ENCODE measurements at places on chromosomes 3 and 15.
A peak's percentile ranks its signal among the peaks of the same experiment; 100 is the strongest.

GRCh38 chr3:25558121-25558520, 106.6 kb downstream of the TOP2B start:
- peak; percentile 90 for DNase-seq

GRCh38 chr3:111803123-111803593, 55.9 kb upstream of the PHLDB2 start:
- peak; percentile 100 for DNase-seq

DNA sequence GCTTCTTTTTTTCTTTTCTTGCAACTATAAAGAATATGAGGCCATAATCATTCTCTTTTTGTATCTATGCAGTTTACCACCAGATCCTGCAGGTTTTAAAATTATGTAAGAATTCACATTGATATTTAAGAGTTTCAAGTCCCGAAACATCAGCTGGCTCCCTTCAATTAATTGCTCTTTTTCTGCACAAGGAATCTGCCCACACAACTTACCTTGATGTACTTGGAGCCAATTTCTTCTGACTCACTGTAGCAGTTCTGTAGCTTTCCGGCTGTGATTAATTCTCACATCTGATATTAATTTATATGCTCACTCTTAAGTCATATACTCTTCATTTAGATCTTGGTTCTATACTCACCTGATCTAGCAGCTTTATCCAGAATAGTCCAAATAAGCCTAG, 781.8 kb downstream of the CADM2 start:
- DNase-seq, result peak; percentile 36

DNA sequence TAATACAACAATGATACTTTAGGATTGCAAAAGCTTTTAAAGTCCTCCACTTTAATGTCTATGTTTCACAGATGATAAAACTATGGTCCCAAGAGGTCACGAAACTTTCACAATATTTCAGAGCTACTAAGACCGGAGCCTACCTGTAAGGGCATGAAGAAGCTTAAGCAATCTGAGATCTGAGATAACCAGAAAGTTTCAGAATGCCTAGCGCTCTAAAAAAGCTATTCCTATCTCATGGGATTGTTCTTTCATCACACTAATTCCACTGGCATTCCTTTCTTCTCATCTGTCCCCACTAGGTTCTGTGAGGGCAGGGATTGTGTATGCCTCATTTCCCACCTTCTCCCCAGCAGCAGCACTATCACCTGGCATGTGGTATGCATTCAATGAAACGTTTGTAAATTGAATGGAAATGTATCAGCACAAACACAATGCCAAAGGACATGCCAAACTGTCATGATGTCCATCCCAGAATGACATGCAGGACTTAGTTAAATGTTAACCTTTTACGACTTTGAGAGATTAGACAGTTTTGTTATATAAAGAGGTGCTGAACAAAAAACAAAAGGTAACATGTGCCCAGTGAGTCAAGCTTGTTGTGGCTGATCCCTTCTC, 104.7 kb upstream of the NR2F2 start:
- DNase-seq, result no peak

GRCh38 chr15:66147440-66147839, 106.1 kb downstream of the MEGF11 start:
- DNase-seq, result no peak

DNA sequence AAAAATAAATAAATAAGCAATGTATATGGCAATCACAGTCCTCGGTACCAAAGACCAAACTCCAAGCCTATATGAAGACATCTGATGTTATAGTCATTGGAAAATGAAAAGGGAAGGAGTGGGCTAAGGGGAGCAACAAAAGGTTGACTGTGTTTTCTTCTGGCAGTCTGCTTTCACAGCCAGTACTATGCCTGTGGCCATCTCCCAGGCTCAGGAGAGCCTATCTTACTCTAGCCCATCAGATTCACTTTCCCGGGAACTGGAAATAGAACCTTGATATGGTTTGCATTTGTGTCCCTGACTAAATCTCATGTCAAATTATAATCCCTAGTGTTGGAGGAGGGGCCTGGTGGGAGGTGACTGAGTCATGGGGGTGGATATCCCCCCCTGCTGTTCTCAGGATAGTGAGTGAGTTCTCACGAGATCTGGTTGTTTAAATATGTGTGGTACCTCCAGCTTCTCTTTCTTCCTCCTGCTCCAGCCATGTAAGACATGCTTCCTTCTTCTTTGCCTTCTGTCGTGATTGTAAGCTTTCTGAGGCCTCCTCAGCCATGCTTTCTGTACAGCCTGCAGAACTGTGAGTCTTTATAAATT, 105.3 kb downstream of the PLCH1 start:
- DNase-seq, result no peak

DNA sequence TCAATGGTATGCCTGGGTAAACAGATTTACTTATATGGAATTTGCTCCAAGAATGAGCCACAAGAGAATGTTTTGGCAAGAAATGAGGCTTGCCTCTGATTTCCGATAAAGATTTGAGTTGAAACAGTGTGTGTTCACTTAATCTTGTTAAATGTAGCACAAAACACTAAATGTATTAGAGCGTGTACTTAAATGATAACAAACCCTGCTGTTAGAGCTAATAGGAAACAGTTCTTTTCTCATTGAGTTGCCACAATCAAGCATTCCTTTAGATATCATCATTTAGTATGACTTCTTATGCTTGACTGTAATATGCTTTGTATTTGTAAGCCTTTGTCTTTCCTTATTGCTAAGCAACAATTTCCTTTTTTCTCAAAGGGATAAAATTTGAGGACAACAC, 353.6 kb upstream of the ZNF717 start:
- DNase-seq, result peak; percentile 14

DNA sequence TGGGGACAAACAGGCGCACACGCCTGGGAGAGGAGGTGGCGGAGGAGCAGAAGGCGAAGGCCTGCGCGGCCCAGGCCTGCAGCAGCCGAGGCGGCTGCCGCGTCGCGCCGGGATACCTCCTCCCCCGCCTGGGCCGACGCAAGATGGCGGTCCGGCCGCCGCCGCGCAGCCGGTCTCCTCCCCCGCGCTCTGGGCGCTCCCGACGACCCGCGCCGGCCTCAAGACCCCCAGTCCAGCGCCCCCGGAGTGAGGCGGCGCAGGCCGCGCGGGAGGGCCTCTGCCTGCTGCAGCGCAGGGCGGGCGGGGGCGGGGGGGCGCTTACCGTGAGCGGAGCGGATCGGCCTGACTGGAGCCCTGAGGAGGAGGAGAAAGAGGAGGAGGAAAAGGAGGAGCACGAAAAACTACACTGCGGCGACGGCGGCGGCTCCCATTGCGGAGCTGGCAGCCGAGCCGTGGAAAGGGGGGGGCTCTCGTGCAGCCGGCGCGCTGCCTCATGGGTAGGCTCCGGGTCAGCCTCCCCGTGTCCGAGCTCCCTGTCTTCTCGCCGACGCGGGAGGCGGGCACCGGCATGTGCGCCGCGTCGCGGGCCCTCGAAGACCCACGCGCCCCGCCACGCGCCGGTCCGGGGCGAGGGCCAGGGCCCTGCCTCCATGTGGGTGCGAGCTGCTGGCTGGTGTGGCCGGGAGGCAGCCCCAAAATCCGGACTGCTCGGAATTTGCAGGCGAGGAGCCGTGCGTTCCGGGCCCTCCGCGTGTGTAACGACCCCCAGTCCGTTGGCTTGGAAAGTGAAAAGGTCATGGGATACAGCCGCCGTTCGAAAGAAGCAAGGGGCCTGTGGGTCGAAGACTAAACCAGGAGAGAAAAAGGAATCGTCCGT, at the start of gene ZNF280D:
TSS of gene ZNF280D (minus strand) at position 374 of the 877 bp plus-strand sequence. CDS start 26,400 bp downstream, outside the sequence.
- peak; percentile 90 for DNase-seq

DNA sequence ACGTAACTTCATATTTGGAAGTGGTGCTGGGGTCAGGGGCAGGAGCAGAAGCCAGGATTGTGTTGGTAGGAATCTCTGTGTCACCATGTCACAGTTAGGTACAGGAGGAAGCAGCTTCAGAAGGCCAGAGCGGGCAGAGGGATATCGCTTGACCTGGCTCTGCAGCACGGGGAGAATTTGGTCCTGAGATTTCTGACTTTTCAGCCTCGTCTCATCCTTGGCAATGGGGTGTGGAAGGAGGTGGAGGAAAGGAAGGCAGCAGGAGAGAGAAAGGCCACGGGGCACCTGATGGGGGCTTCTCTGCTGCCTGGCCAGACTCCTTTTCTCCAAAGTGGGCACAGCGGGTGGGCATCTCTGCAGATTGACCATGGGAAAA, 564 bp downstream of the IL16 start:
- no peak for DNase-seq

- DNase-seq, result no peak
These were observed 254.7 kb downstream of the NFKBIZ start for GRCh38 chr3:102104033-102104432.

GRCh38 chr3:42439261-42440115, 29.1 kb upstream of the LYZL4 start:
- DNase-seq, result no peak

- DNase-seq, result peak; percentile 77
These were observed 250.8 kb upstream of the CBLB start for GRCh38 chr3:106119614-106120082.

DNA sequence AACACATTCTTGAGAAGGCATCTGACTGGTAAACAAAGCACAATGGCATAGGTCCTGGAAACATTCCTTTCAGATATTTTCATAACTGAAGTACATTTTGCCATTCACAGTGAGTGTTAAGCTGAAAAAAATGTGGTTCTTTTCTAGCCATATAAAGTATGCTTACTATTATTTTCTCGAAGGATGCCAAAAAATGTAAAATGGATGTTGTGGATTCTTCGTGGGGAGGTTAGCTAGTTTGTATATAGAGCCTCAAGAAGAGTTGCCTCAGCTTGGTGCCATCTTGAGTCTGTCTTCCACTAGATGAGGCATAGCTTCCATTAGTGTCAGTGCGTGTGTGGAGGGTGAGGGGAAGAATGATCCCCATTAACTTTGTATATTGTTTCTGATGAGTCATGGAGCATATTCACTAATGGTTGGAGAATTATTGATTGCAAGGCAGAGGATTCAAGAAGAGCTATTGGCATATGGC, 4.1 kb downstream of the MBNL1 start:
- peak; percentile 90 for DNase-seq

- DNase-seq, result no peak
These were observed 67.9 kb downstream of the CORO2B start for GRCh38 chr15:68646696-68647095.

DNA sequence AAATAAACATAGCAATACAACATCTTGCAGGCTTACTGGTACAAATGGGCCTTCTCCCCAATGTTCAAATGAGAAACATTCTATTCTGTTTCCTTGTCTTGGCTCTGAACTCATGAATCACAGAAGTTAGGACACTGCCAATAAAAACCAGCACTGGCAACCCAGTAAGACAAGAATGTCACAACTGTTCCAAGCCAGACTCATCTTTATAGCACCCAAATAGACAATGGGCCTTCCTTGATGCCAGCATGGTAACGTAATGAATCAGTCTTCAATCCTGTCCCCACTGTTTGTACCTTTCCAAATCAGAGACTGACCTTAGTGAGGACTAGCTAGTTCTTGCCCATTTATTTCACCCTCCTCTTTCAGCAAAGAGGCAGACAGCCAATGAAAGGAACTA, 14.1 kb upstream of the RPS17 start:
- no peak for DNase-seq

- DNase-seq, result no peak
These were observed 50.7 kb upstream of the POLR2M start for GRCh38 chr15:57655809-57656208.

- DNase-seq, result no peak
These were observed 283.6 kb upstream of the TPM1 start for GRCh38 chr15:62758952-62759349.

DNA sequence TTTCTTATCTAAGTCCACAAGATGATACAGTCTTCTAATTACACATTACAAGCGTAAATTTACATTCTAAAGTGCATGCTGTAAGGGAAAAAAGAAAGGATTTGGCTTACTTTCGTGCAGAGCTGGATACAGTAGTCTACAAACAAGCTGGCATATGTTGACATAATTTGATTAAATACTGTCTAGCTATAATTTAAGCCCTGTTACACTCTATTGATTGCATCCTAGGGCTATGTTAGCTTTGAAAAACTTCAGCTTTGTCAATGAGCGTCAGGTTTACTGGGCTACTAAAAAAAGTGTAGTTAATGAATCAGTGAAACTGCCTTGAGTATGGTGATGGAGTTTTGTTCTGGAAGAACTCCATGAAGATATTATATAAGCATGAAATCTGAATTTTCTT, 24.5 kb upstream of the PLCL2 start:
- DNase-seq, result no peak

DNA sequence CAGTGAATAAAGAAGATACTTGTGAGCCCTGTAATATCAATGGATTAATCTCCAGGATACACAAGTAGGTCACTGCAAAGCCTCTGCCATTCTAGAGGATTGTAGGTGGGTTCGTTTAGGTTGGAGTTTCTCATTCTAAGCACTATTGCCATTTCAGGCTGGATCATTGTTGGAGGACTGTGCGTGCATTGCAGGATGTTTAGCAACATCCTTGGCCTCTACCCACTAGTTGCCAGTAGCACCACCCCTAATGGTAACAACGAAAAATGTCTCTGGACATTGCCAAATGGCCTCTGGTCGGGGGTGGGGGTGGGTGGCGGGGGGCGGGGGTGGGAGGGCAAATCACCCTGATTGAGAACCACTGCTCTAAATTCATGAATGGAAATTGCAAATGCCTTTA, 4.9 kb upstream of the IFT57 start:
- DNase-seq, result no peak

DNA sequence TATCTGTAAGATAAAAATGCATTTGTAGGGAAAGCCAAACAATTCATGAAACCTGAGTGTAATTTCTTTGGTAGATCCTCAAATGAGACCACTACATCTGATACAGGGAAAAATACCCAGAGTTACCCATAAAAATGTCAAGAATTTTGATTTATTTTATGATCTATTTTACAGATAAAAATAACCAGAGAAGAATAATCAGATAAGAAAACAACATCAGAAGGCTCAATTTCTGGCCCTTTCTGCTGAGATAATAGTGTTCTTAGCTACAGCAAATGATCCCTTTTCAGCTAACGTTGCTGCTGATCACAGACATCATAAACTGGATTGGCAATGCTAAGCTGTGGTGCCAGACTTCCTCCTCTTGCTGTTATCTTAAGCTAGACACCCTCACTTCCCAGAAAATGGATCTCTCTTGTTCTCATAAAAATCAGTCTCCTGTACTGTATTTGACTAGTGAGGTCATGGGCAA, 21.3 kb upstream of the TMEM108 start:
- DNase-seq, result no peak

GRCh38 chr3:60989626-60990441, 261.4 kb downstream of the FHIT start:
- no peak for DNase-seq
